HT-29 (cell line): ENCODE measurements at places on chromosomes 4 and X. TPM values are rescaled to one million over a fixed set of nuclear protein-coding genes. Genes with fewer than 3 reads are reported as not detected.

- DNase-seq = no peak
Measured at GRCh38 chr4:113637363-113637762, 124.2 kb downstream of the CAMK2D start.

- DNase-seq = no peak
Measured at GRCh38 chr4:23932186-23932585, 42.3 kb upstream of the PPARGC1A start.

GRCh38 chr4:54238389-54238788 is 9.3 kb downstream of the PDGFRA start:
- no peak for DNase-seq

DNA sequence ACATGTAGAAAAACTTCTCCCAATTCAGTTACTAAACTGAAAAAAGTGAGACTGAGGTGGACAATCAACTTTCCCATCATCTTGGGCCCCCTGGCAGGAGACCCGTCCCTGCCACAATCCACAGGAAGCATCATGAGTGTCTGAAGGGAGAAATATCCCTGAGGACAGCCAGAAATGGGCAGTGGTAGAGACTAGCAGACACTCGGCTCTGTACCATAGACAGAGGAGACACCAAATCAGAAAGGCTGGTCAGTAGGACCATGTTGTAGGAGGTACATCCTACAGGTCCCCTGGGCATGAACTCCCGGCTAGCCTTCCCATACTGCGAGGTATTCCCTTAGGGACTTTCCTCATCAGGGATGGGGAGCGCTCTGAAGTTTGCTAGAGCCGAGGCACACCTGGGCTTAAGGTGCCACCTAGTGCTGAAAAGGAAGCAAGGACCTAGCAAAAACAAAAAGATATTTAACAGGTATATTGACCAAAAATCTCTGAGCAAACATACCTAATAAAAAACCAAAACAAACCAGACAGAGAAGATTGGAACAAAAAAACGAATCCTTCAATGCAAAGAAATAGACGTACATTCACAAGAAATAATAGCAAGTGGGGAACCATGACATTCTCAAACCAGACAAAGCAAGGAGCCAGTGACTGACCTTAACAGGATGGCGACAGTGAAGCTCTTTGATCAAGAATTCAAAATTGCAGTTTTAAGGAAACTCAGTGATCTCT is 55.6 kb downstream of the HAUS3 start:
- peak; percentile 64 for DNase-seq

The TMEM144 gene
- total RNA-seq = 2.4 and 4.6 TPM in 2 replicates

- DNase-seq = no peak
Measured at GRCh38 chrX:8916697-8917096, 115.5 kb upstream of the FAM9A start.

DNA sequence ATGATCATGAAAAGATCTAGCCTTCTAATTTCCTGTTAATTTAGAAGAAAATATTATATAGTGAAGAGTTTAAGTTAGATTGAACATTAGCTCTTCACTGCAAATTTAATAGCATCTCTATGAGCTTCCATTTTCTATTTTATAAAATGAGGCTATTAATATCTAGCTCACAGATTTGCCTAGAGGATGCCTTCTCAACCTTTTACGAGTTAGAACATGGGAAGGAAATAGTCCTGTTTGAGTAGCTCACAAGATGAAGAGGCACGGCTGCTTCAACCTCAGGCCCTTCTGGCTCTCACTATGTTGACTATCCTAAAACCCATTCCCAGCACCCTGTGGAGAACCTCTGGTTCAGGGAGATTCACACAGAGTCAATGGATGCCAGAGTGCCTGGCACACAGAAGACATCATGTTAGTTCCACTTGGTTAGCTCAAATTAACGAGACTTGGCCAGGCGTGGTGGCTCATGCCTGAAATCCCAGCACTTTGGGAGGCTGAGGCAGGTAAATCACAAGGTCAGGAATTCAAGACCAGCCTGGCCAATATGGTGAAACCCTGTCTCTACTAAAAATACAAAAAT is 97.9 kb upstream of the GUCY1A1 start:
- no peak for DNase-seq

DNA sequence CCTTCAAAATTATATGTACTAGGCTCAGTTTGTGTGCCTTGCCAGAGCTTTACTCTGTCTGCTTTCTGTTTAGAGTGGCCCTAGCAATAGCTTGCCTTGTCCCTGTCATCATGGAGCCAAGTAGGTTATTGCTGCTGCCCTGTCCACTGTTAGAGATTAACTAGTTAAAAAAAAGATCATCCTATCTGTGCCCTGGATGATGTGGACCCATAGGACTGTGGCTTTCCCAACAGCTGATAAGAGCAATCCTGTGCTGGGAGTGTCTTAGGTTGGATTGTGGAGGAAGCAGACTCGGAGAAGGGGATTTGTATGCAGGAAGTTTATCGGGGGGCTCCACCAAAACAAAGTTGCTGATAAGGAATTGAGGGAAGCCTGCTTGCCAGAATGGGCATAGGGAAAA is 23.8 kb downstream of the PPP1R2C start:
- no peak for DNase-seq

DNA sequence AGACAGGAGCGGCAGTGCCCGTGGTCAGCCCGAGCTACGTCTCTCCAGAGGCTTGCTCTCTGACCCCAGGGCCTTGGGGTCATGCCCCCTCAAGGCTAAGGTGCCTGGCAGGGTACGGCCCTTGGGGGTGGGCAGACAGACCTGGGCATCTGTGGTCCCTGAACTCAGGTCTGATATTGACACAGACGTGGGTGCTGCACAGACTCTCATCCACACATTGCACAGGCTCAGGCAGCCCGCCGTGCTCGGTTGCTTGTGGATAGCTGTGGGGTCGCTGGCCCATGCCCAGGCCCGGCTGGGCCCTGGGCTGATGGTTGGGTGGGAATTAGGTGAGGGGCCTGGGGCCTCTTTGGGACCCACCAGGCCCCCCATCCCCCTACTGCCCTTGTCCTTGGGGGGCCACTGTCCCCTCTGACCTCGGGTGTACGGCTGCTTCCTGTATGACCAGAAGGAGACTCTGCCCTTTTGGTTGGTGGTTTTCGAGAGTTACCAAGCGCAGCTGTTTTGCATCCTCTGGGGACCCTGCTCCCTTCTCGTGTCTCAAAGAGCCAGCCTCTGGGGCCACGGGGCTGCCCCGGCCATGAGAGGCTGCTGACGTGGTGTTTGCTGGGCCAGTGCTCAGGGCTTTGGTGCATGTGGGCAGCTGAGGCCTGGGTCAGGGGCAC is 10.1 kb downstream of the FGFRL1 start:
- DNase-seq = no peak

GRCh38 chr4:176781739-176782100 is 11.0 kb downstream of the VEGFC start:
- DNase-seq = no peak

- no peak for DNase-seq
Measured at GRCh38 chrX:22889819-22890218, 109.9 kb upstream of the DDX53 start.

DNA sequence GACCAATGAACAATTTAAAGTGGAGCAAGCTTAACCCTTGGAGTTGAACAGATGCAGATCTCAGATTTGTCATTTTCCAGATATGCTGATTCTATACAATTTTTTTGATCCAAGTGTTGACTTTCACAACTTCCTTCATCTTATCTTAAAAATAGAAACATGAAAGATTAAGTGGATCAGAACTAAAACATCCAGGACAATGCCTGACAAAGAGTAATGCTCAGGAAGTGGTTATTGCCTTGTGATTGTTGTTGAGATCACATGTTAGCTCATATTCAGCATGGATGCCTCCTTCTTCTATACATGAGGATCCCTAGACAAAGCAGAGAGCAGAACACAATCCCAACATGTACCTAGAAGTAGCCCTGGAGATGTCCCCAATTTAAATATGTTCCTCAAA is 160.9 kb downstream of the PPARGC1A start:
- no peak for DNase-seq

GRCh38 chr4:29199485-29199884 is 1520.7 kb upstream of the PCDH7 start:
- no peak for DNase-seq

DNA sequence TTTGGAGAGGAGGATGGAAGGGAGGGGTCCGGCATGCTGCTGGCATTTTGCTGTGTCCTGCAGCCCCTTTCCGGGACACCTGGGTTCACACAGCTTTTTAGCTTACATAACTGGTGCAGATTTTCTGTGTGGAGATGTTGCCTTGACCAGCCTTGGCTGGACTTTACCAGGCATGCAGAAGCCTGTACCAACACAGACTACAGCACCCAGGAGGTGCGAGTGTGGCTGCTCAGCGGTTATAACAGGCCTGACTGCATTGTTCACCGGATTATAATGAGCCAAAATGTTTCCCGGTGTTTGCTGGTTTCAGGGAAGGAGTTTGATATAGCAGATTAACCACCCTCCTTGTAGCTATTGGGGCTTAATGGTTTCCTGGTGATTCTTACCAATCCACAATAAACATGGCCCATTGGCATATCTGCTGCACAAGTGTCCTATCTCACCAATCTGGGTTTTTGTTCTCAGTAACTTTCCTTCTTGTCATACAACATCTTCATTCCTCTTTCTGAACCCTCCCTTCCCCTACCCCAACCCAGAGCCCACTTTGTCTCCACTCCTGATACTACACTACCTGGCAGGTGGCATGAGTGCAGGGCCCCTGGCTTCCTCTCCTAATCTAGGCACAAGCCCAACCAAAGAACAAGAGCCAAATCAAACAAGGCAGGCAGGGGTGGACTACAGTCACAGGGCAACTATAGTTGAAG is 3.9 kb downstream of the RPL10 start:
- peak; percentile 65 for DNase-seq

- no peak for DNase-seq
Measured at GRCh38 chrX:49064735-49065134, 5.9 kb downstream of the CCDC120 start.

GRCh38 chr4:79917246-79917645 is 155.8 kb downstream of the ANTXR2 start:
- peak; percentile 71 for DNase-seq

DNA sequence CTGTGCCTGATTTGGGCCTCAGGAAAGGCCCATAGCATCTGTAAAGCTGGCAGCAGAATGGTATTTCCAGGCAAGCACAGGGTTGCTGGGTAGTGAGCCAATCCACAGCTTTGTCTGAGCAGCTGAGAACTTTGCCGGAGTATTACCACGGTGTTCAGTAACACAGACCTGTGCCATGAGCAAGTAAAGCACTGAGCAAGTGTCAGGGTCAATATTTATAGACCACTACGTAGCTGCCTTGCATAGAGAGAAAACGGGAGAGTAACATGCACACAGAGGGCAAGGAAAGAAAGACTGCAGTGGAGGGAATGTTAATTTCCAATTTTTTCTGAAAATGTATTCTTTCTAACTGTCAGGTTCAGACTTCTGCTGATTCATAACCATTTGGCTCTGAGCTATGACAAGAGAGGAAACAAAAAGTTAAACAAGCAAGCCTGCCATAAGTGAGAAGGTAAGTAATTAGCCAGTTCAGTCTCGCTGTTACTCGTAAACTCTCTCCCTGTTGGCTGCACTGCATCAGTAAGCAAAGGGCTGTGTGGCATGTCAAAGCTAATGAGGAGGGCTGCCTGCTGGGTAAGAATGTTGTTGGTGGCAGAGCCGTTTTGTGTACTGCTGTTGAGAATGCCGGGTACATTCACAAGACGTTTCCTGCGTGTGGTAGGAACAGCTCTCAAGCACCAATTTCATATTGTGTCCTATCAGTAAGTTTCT is 238.1 kb downstream of the BMPR1B start:
- no peak for DNase-seq

The WAS gene
- 0.15 and 0.50 TPM in 2 replicates for total RNA-seq

- DNase-seq = no peak
Measured at GRCh38 chrX:74421740-74422352, 553 bp downstream of the SLC16A2 start.

The AADAT gene
- 0.81 TPM in 2 replicates for total RNA-seq

DNA sequence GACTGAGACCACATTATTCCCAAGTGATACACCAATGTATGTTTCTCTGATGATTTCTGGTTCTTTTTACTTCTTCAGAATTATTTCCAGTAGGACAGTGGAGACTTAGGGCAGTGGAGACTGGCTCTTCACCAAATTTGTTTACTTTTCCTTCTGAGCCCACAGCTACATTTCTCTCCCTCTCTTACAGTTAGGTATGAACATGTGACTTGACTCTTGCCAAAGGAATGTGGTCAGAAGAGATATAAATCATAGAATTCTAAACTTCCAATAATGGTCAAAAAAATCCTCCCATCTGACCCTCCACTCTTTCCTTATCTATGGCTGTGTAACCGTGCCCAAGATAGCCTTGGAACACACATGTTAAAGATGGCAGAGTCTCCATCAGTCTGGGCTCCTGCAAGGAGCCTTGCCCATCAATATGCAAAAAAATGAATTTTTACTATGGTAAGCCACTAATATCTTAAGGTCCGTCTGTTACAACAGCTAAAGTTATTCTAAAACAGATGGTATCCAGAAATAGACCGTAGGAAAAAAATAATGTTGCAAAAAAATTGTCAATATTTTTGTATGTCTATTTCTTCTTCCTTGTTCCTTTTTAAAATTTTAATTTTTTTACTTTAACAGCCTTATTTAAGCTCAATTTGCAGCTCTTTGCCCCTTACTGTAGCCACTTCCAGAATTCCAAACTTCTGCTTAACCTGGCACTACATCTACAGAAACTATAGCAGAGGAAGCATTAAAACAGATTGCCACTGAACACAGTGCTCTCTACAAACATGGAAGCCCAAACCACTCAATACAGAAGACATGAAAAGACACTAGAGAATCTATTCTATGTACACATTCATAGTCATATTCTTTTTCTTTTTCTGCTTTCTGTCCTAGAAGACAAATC is 260.7 kb downstream of the COL25A1 start:
- no peak for DNase-seq

The NIPAL1 gene
- 10.3 and 16.5 TPM in 2 replicates for total RNA-seq

The NDNF gene
- total RNA-seq = 0.64 TPM in 1 of 2 replicates, not detected in the other

The MAP3K15 gene
- 0.26 TPM in 1 of 2 replicates, not detected in the other for total RNA-seq

- DNase-seq = no peak
Measured at GRCh38 chrX:8413279-8413678, 51.4 kb upstream of the VCX3B start.

- peak; percentile 66 for DNase-seq
Measured at GRCh38 chr4:147247579-147247978, 233.3 kb upstream of the EDNRA start.

- DNase-seq = no peak
Measured at GRCh38 chrX:73213734-73214425, 771 bp downstream of the NAP1L2 start.

The ZDHHC15 gene
- not detected in 2 replicates for total RNA-seq

DNA sequence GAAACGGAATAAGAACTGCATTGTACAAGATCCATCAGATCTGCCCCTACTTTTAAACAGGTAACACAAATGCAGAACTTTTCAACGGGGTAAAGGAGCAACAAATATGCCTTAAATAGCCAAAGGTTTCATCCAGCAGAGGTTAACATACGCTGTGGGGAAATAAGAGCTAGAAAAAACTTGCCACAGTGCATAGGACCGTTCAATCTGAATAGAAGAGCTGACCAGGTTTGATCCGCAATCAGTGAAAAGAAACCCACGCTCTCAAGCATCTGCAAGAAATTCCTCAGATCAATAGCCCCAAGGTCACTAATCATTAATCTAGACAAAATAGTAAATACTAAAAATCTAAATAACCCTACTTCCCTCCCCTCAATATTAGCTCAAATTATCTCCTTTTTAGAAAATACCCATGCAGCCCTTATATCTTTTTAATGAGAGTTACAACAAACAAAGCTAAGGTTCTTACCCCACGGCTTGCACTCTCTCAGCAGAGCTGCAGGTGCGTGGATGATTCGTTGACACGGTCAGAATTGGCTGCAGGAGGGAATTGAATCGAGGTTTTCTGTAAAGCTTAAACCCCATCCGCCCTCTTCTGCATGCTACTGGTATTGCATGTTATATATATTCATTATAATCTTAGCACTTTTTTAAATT is at the start of gene TLR10:
Gene TLR10, minus strand, starts transcription at position 539 of the 657 bp plus-strand sequence. CDS start 7,400 bp downstream, outside the sequence.
- DNase-seq = peak; percentile 67
